Jurkat, Clone E6-1 (cell line): ENCODE measurements at places on chromosomes 3 and 15.

GRCh38 chr3:40187945-40188344 lies 121.6 kb upstream of the EIF1B start:
- no peak for DNase-seq

DNA sequence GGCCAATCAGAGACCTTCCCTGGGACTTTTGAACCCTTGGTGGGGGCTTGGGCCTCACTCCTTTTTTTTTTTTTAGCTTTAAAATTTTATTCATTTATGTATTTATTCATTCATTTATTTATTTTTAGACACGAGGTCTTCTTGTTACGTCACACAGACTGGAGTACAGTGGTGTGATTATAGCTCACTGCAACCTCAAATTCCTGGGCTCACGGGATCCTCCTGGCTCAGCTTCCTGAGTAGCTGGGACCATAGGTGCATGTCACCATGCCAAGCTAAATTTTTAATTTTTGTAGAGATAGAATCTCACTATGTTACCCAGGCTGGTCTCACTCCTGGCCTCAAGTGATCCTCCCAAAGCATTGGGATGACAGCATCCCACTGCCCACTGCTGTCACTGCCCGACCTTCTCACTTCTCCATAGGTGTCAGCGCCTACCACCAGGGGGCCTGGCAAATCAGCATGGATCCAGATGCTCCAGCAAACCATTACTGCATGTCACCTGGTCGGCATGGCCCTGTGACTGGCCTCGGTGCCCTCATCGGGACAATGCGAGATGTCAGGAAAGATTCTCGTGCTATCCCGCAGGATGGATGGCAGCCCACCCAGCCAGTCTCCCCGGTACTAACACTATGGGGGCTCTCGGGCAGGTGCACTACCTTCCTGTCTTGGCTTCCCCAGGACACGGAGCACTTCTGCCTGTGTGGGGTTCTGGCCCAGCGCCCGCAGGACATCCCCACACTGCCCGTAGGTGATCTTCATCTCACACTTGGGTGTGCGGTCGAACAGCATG lies 3.0 kb downstream of the MYL3 start:
- peak; percentile 11 for DNase-seq

- no peak for DNase-seq
These were observed 28.3 kb downstream of the CD80 start for GRCh38 chr3:119531151-119531550.

- DNase-seq: no peak
These were observed 85.9 kb downstream of the BOC start for GRCh38 chr3:113297287-113297686.

- DNase-seq: no peak
These were observed 390.1 kb downstream of the IL20RB start for GRCh38 chr3:137347817-137348368.

DNA sequence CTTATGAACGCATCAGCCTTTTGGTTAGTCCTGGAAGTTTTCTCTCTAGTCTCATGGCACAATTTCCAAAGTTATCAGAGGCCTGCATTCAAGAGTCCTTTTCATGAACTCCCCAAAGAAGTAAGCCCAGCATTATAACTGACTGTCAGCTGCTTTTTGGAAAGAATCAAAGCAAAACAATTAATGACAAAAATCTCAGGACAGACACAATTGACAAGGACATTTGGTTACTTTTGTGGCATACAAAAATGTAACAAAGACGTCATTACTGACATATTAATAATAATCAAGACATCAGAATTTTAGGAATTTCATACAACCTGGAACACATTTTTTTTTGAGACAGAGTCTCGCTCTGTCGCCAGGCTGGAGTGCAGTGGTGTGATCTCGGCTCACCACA lies 21.2 kb downstream of the KATNBL1 start:
- DNase-seq: no peak

GRCh38 chr15:71572452-71573053 lies 237.8 kb upstream of the NR2E3 start:
- DNase-seq: no peak

GRCh38 chr3:16132190-16132589 lies 42.3 kb upstream of the GALNT15 start:
- DNase-seq: no peak

GRCh38 chr3:104323226-104323625 lies 1043.5 kb upstream of the ALCAM start:
- no peak for DNase-seq

DNA sequence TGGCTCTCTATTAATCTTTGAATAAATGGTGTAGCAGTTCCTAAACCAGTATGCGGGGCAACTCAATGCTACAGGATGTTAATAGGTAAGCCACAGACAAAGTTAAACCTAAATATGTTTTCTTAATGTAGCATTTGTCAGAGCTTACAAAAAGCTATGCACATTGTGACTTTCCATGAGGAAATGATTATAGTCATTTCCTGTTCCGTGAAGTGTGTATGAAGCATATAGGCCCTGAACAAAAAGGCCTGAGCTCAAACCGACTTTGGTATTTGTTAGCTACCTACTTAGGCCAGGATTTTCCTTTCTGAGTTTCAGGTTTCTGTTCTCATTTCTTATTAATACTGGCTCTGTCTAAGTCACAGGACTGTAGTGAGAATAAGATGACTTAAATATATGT lies 14.2 kb downstream of the ZNF80 start:
- DNase-seq: no peak

- DNase-seq: no peak
These were observed 8.8 kb upstream of the MAGI1 start for GRCh38 chr3:66047311-66048050.

DNA sequence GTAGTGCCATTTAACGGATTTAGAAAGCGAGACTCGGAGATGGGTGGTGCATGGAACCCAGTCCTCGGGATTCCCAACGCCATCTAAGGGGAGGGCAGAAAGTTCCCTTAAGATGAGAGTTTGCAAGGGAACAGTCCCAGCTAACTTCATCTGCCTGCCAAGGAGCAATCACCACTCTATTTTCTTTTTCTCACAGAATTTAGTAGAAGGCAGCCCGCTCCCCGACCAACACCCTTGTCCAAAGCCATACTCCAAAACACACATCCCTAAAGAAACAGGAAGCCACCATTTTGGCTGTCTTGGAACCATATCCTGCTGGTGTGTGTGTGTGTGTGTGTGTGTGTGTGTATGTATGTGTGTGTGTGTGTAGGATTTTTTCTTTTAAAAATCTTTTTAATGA lies 7.1 kb upstream of the FGD5 start:
- DNase-seq: no peak

- DNase-seq: no peak
These were observed 54.4 kb upstream of the THUMPD3 start for GRCh38 chr3:9308298-9308990.

GRCh38 chr15:90681480-90681879 lies 35.7 kb upstream of the BLM start:
- DNase-seq: no peak

- no peak for DNase-seq
These were observed 2.6 kb upstream of the VPS39 start for GRCh38 chr15:42210696-42211095.

- no peak for DNase-seq
These were observed 36.1 kb downstream of the NPTN start for GRCh38 chr15:73597036-73597638.

DNA sequence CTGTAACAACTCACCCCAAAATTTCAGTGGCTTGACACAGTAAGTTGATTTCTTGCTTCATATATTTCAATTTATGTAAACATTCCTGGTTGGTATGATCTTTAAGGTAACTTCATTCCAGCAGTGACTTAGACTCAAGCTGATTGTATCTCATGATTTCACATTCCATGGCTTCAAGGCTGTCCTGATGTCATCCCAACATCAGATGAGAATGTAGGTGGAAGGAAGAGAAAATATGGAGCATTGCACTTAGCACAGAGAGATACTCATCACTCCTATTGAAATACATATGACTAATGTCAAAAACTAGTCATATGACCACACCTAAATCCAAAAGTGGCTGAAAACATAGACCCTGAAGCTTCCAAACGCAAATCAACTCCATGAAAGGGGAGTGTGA lies 793.8 kb downstream of the TBL1XR1 start:
- DNase-seq: no peak

DNA sequence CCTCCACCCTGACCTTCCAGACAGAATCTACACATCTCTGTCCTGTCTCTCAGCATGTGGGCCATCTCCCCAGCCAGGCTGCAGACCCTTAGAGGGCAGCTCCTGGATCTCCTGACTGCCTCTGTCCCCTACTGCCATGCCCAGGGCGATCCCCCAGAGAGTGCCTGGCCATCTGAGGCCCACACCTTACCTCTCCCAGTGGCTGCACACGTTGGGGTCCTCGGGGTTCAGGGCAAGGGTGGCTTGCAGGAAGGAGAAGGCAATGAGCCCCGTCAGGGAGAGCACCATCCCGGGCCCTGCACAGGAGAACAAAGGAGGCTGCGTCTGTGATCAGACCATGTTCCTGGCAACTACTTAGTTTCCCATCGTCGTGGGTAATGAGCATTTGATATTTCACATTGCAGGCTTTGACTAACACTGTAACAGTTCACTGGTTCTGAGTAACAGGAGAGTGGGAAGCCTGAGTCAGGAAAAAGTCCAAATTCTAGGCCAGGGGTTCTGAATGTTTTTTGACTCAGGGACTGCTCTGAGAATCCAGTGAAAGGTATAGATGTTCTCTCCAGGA lies 125.4 kb downstream of the MEGF11 start:
- no peak for DNase-seq

DNA sequence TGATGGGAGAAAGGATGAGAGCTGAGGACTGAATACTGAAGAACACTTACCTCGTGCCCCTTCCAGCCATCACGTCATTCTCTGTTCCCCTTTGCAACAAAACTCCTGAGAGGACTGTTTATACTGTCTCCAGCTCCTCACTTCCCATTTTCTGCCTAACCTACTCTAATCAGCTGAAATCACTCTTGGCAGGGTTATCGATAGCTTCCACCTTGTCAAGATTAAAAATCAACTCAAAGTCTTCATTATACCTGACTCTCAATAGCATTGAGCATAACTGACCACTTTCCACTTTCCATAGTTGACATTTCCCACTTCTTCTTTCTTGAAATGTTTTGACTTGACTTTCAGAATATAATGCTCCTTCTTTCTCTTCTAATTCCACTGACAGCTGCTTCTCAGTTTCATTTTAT lies 4.3 kb downstream of the BTBD1 start:
- no peak for DNase-seq

- no peak for DNase-seq
These were observed 169.7 kb downstream of the RSRC1 start for GRCh38 chr3:158279609-158280008.

DNA sequence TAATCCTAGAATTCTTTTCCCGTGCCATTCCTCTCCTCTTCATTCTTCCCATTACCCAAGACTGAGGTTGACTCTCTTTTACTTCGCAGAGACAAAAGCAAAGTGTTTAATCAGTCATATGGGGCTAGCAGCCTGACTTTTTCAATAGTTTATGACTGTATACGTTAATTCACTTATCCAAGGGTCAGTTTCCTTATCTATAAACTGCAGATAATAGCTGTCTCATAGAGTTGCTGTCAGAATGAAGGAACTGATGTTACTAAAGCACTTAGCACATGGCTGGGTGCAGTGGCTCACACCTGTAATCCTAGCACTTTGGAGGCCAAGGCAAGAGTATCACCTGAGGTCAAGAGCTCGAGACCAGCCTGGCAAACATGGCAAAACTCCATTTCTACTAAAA lies 43.5 kb upstream of the ULK4 start:
- DNase-seq: no peak

GRCh38 chr15:96720251-96720650 lies 389.8 kb downstream of the NR2F2 start:
- no peak for DNase-seq

DNA sequence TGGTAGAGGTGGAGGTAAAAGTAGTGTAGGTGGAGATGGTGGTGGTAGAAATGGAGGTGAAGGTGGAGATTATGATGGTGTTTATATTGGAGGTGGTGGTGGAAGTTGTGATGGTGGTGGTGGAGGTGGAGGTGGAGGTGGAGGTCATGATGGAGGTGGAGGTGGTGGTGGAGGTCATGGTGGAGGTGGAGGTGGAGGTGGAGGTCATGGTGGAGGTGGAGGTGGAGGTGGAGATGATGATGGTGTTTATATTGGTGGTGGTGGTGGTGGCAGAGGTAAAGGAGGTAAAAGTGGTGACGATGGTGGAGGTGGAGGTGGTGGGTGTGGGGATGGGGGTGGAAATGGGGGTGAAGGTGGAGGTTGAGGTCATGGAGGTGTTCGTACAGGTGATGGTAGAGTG lies 107.8 kb downstream of the ASB7 start:
- no peak for DNase-seq

- no peak for DNase-seq
These were observed 247.8 kb downstream of the GABRB3 start for GRCh38 chr15:26525096-26525495.

GRCh38 chr3:128800241-128801187 lies 74.5 kb downstream of the RAB7A start:
- no peak for DNase-seq

DNA sequence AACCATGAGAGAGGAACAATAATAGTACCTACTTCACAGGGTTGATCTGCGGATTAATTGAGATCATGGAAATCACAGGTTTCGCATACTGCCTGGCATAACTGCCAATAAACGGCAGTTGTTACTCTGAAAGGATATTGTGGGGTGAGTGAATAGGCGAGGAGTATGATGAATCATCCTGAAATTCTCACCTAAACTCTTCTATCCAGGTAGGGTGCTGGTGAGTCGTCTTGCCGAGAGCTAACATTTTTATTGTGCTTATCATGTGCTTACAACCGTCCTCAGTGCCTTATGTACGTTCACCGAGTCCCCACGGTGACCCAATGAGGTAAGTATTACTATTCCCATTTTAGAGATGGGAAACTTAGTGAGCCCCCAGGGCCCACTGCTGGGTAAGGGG lies 52.4 kb upstream of the SRGAP3 start:
- DNase-seq: no peak

DNA sequence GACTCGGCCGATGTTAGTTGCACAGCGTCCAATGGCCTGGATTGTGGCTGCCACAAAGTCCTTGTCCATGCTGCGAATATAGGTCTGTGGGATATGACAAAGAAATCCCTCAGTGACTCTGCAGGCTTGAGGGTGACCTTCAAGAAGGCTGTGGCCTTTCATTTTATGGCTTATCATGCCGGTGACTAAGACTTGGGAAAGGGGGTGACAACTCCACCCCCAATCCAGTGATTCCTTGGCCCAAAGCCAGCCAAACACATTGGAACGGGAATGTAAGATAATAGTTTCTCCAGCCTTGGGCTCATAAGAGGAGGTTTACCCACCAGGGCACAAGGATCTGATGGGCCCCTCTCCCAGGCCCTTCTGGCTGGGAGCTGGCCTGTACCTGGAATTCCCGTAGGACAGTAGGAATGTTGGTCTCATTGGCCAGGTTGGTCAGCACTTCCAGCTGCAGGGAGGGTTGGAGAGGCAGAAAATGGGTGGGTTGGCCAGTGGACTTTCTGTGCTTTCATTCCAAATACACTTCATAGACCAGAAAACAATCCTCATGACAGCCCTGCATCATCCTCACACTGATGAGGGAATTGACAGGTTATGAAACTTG lies 30.7 kb upstream of the CPEB1 start:
- DNase-seq: no peak
